ENCODE measurements at places on chromosomes 12 and 14.

DNA sequence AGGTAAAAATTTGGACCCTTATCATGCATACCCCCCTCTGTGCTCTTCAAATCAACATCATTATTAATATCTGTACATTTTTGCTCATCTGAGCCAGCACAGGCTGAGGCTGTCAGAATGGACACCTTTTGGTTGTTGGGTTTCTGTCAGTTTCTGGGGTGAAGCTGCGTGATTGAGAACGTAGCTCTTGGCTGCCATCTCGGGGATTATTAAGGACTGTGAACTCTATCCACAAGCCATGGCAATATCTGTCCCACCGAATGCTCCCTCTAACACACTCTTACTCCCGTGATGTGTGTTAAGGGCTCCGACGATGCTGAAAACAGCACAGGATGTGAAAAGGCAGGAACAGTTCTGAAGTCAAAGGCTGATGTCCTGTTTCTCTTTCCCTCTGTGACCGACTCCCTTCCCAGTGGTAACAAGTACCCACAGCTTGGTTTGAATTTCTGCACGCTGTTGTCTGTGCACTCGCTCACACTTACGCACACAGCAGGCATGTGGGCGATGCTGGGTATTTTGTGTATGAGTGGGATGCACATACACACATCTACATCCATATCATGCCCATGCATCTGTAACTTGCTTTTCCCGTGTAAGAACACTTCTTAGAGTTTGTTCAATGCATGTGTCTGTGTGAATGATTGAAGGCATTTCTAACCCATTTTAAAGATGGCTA lies 405.6 kb downstream of the TMEM121 start:
- H3K4me3 ChIP-seq: no peak overlapping the region
- peaks cover 15% of the 10 kb centered on the region for H3K4me1 ChIP-seq
- no peak overlapping the region for H3K27ac ChIP-seq
- no peaks in the 10 kb centered on the region for H3K36me3 ChIP-seq

- peaks cover 2% of the 10 kb centered on the region for H3K36me3 ChIP-seq
- no peak for DNase-seq
- H3K4me3 ChIP-seq: no peak overlapping the region
- H3K27me3 ChIP-seq: peaks cover 20% of the 10 kb centered on the region
- peaks cover 4% of the 10 kb centered on the region for H3K4me1 ChIP-seq
These were observed 296.0 kb downstream of the PCNX1 start for GRCh38 chr14:71203306-71203705.

GRCh38 chr14:20436363-20436755 lies 393 bp upstream of the KLHL33 start:
- H3K36me3 ChIP-seq: peaks cover 14% of the 10 kb centered on the region
- H3K4me1 ChIP-seq: peaks cover 39% of the 10 kb centered on the region
- H3K4me3 ChIP-seq: no peak overlapping the region
- no peak overlapping the region for H3K27ac ChIP-seq
- no peaks in the 10 kb centered on the region for H3K27me3 ChIP-seq
- DNase-seq: no peak

DNA sequence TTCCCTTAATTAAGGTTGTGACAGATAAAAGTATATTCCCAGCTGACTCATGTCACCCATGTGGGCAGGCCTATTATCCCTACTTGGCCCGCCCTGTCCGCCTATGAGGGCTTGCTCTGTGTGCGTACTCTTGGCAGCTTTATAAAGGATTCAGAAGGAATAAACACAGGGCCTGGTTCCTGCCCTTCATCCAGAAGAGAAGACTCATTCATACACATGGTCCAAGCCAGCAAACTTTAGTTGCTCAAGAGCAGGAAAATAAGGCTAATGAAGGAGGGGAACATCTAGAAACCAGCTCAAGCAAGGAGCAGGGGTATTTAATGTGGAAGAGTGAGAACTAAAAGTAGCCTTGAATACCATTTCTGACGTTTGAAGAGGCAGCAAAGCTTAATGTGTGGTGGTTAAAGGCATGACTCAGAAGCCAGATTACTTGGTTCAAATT lies 141.9 kb downstream of the CRADD start:
- H3K4me3 ChIP-seq: no peak overlapping the region
- no peak overlapping the region for H3K27ac ChIP-seq
- DNase-seq: no peak
- no peaks in the 10 kb centered on the region for H3K27me3 ChIP-seq

DNA sequence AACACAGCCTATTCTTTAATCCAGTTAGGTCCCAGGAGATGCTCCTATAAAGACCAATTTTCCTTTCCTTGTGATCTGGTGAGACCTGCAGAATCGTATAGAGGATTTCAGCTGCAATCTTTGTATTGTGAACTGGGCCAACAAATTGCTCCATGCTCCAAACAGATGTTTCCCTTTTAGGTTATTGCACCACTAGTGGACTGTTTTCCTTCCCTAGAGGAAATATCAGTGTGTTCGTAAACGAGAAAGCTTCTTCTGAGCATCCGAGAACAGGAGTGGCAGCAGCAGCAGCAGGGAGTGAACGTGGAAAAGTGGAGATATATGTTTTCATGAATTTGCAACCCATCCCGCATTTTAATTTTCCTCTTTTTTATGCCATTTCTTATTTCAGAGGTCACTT lies 344.1 kb upstream of the PDE3A start:
- H3K36me3 ChIP-seq: no peaks in the 10 kb centered on the region
- H3K27ac ChIP-seq: no peak overlapping the region
- DNase-seq: no peak
- no peak overlapping the region for H3K4me3 ChIP-seq

Measured in stimulated activated naive B cell treated with anti-CD40 and anti-IgM and Interleukin-4, amounts not matched to agents 10 μg/mL and 1 μg/mL and 100 μg/mL, for 72 hours (primary cell).